Esophagus squamous epithelium (tissue), 5 donors: ENCODE measurements at places on chromosomes 11 and 22.

DNA sequence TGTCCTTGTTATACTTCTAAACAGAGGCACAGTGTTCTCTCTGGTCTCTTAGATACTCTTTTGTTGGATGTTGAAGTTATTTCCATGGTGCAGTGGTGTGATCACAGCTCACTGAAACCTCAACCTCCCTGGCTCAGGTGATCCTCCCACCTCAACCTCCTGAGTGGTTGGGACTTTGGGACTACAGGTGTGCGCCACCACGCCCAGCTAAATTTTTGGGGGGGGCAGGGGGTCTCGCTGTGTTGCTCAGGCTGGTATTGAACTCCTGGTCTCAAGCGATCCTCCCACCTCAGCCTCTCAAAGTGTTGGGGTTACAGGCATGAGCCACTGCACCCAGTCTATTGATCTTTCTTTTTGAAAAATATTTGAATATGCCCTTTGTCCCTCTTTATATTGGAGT lies 14.9 kb downstream of the ZNF74 start:
- DNase-seq: no peak

- no peak for DNase-seq
These were observed 157.6 kb downstream of the FCHSD2 start for GRCh38 chr11:72984453-72985077.

DNA sequence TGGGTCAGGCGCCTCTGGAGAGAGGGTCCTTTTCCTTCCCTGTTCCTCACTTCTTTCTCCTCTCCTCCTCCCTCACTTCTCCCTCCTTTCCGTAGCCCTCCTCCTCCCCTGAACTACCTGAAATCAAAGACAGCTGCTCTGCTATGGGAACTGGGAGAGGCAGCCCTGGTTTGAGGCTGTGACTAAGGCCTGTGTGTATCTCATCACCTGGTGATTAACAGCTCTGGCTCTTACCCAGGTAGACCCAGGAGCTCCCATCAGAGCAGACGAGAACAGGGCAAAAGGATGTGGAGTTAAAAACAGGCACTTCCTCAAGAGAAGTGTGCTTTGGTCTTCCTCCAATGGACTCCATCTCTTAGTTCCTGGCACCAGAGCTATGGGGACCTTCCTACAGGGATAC lies 5.8 kb downstream of the ISX start:
- DNase-seq: no peak

DNA sequence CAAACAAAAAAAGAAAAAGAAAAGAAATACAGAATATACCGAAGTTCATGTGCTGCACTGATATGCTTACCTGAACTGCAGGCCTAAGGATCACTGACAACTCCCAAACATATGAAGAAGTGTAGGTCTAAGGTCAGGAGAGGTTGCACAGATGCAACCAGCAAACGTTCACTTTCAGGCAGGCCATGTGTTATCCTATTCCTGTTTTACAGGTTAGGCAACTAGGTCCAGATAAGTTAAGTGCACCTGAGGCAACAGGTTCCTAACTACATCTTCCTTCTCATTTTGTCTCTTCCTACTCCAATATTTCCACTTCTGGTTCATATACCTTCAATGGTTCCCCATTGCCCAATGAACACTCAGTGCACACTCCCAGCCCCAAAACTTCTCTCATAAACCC lies 15.1 kb downstream of the PI4KA start:
- no peak for DNase-seq

- no peak for DNase-seq
These were observed 11.4 kb upstream of the VSTM5 start for GRCh38 chr11:93861808-93862207.

GRCh38 chr11:130390071-130390758 lies 38.2 kb downstream of the ADAMTS8 start:
- no peak for DNase-seq

DNA sequence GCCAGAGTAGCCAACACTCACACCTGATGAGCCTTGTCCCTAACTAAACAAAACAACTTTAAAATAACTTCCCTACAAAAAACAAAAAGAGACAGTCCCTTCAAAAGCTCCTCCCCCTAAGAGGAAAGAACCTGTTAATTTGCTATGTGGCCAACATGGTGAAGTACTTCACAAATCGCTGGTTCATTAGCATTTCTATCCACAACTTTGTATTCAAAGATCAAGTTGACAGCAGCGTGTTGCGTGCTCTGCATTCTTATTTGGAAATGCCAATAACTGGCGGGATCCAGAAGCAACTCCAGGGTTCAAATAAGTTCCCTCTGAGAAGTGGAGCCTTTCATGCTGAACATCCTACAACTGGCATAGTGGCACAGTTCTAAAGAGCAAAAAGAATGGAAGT lies 48.6 kb downstream of the CADM1 start:
- DNase-seq: no peak

DNA sequence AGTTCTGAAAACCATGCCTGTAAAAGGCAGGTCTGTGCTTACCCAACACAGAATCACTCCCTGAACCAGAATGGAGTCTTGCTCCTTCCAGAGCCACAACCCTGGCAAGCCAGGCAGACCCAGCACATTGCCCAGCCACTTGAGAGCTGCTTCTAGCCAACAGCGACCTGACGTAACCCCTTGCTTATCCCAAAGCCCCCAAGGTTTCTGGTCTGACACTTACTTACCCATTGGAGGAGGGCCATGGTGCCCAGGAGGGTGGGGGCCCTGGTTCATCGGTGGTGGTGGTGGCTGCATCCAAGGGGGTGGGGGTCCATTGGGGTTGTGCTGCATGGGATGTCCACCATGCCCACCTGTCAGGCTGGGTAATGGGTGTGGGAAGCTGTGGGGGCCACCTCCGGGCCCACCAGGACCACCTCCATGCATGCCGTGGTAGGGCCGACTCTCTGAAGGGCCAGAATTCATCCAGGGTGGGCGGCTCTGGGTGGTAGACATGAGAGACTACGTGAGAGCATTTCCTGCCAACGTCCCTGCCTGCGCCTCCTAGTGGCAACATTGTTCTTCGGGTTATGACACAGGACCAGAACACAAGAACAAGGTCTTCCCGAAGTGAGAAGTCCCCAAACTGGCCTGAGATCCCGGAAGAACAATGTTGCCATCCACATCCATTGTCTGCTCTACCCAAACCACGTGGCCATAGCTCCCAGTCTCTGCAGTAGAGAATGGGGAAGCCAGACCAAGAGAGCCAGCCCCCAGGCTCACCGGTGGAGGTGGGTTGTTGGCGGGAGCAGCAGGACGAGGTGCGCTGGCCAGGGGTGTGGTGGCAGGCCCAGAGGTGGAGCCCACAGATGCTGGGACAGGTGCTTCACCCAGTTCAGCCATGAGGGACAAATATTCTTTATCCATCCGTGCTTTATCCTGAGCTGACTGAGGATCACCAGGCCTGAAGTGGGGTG lies 7.8 kb upstream of the PYGM start:
- no peak for DNase-seq

- DNase-seq: no peak
These were observed 9.2 kb downstream of the PRSS23 start for GRCh38 chr11:86809561-86809960.

DNA sequence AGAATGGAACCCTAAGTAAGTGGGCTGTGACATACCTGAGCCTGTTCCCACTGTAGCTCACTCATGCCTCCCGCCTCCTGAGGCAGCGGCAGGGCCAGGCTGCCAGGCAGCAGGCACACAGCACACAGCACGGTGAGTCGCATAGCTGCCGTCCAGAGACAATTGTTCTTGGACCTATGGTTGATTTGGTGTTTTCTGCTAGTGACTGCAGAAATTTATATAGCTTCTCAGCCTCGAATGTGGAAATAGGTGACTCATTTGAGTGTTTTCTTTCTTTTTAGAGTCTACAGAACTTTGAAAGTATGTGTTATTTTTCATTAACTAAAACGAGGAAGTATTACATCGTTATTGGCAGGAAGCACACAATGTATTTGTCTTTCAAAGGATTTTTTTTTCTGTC lies at the start of gene MMP7:
MMP7 (minus strand) TSS at position 190 of the 400 bp plus-strand sequence; CDS start at position 143, 47 bp downstream.
- no peak for DNase-seq

GRCh38 chr11:116509551-116509950 lies 263.2 kb downstream of the BUD13 start:
- no peak for DNase-seq

- DNase-seq: no peak
These were observed 132.8 kb upstream of the RASSF10 start for GRCh38 chr11:12876340-12876739.

DNA sequence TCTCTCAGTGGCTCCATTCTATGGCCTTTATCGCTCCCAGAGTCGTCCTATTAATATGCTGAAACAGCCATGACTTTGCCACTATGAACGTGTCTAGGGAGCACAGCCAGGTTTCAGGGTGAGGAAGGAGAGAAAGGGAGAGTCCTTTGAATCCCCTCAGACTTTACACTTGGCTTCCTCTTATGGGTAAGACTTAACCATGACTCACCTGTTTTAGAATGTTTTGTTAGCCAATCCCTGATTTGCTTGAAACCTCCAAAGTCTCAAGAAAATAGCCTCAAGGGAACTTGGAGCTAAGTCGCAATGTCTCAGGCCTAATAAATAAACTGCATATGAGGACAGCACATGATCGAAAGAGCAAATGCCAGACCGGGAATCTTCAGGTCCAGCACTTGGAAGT lies 131.2 kb upstream of the RCN1 start:
- no peak for DNase-seq

DNA sequence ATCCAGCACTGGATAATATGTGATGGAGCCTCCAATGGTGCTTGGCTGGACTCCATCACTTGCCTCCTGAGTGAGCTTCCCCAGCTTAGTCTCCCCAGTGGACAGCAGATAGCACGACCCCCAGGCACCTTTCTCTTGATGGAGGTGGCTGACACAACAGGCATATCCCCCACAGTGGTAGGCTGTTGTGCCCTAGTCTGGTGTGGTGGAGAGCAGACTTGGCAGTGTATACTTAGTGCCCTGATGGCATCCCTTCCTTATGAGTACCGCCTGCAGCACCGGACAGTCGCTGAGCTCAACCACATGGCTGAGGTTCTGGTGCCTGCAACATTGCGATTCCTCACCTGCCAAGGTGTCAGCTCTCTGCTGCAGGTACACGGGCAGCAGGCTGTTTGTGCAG lies 50.1 kb downstream of the DNHD1 start:
- DNase-seq: no peak

DNA sequence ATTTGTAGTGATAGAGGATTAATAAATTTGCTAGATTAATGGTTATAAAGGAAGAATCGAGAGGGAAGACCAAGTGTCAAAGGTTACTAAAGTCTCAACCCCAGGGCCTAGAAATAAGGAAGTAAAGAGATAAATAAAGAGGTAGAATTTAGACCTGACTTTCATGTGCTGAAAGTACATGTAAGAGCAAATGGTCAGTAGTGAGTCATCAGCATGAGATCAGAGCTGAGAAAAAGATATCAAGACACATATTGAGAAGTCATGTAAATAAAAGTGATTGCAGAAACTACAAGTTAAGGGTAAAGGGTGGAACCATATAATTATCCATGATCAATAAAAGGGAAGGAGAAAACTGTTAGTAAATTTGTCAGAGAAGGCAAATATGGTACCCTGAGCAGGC lies 1.4 kb upstream of the OR8B8 start:
- DNase-seq: no peak
